ENCODE measurements at places on chromosomes 11 and 22.

DNA sequence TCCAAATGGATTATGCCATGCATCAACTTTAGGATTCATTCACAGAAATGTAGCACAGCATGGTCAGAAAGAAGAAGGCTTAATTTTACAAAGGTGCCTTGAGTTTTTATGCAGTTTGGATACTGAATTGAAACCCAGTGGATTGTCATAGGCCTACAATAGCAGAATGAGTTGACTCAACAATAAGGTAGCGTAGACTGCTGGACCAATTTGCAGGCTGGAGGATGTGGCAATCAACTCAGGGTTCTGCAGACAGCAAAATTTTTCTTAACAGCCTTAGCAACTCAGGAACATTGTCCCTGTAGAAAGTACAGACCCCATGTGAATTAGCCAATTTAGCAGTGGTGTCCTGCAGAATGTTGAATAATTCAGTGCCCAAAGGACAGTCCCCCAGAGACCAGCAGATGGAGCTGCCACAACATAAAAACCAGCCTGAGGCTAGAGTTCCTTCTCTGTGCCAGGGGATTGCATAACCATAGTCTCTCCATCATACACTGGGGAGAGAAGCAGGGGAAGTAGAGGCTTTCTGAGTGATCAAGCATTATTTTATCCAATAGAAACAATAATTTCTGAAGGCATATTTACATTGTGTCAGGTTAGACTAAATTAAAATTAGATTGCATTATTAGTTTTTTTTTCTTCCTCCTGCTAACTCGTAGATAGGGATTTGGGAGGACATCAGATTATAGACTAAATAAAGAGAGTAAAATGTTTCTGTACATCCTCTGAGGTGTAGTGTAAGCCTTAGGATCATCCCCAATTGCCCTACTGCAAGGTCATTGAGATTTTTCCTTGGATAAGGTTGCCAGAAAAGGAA is 20.3 kb upstream of the MRPL17 start:
- no peak for DNase-seq

GRCh38 chr11:45610627-45611026 is 54.8 kb downstream of the CHST1 start:
- no peak for DNase-seq

GRCh38 chr11:110380836-110381622 is 48.7 kb upstream of the FDX1 start:
- no peak for DNase-seq

DNA sequence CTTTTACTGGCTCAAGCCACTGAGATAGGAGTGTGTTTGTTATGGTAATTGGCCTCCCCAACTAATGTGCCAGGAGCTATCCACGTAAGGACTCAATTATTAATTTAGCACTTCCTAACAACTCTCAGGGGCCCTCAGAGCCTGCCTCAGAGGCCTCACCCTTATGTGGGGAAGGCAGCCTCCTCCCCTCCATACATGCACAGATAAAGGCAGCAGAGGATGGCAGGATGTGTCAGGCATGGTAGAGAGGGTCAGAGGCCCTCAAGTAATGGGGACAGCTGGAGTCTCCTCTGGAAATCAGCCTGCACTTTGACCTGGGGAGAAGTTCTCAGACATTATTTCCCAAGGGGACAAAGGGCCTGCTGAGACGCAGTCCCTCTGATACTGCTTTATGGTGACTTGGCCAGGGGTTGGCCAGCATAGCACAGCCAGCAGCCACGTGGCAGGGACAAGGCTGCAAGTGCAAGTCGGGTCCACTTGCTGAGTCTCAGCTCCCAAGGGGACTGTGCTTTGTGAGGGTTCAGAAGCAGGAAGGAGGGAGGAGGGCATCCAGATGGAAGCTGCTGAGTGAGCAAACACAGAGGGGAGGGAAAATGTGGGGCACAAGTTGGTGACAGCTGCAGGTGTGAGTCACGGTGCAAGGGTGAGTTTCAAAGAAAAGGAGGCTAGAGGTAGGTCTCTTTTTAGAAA is 17.0 kb downstream of the MOGAT2 start:
- no peak for DNase-seq

- DNase-seq: no peak
Observed at GRCh38 chr11:1150769-1151365, 6.9 kb upstream of the MUC5AC start.

GRCh38 chr11:97607291-97608000 is 1217.6 kb downstream of the JRKL start:
- no peak for DNase-seq

DNA sequence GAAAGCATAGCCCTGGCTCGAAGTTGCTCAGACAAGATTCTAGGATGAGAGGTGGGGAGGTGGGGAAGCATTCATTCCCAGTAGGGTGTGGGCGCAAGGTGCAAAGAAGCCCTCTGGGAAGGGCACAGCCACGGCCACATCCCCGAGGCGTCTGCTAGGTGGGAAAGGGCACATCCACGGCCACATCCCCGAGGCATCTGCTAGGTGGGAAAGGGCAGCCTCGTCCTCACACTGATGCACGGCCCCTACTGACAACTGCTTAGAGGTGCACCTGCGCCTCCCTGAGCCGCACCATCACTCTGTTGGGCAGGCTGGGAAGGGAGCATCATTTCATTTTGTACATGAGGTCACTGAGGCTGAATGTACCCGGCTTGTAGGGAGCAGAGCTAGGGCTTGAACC is 94.6 kb upstream of the PITPNB start:
- DNase-seq: no peak

Measured in T-helper 9 cell (primary cell).